ENCODE measurements at places on chromosomes 16 and 17.
A peak's percentile ranks its signal among the peaks of the same experiment; 100 is the strongest.

DNA sequence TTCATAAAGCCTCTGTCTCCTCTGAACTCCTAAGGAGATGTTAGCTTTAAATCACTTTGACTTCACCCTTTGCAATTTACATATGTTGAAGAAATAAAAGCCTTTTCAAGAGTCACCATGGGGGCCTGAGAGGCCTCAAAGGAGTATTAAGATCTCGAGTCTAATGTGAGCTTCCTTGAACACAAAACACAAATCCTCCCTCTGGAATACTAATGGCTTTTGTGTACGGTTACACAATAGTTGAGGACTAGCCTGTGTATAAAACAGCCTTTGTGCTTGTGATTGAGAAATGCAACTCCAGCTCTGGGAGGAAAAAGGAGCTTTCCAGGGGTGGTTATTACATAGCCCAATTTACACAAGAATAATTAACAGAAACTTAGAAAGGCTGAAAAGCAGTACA, 1140.2 kb downstream of the CDH11 start:
- DNase-seq = no peak

- DNase-seq = no peak
These were observed 56.0 kb downstream of the CDH13 start for GRCh38 chr16:82682767-82683166.

GRCh38 chr17:17626840-17627239, 35.3 kb upstream of the PEMT start:
- DNase-seq = no peak

DNA sequence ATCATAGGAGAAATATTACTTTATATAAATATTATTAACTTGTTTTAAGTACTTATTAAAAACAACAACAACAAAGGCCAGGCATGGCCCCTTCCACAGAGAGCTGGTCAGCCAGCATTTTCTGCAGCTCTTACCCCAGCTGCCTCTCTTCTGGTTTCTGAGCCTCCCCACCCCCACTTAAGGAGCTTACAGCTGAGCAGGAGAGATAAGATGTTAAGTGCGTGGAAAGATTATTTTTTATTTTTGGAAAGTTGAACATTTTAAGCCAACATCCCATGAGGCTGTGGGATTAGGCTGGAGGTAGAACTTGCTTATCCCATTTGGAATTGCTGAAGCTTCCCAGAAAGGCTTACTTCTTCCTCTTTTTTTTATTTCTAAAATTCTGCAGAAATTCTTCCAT, 401.2 kb downstream of the SEC14L1 start:
- DNase-seq = no peak

DNA sequence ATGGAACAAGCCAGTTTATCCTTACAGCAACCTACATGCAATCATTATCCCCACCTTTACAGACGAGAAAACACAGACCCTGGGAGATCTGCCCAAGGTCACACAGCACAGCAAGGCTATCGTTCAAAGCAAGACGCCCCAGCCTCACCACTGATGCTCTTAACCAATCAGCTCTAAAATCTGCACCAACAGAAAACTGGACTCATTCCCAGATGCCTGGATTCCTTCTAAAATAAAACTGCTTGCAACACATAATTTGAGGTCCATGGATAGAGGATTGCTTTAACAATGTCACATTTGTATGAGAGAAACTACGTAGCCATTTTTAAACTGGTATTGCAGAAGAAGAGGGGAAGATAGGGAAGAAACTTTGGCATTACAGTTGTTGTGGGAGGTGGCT, 6.8 kb downstream of the COTL1 start:
- no peak for DNase-seq

- peak; percentile 71 for DNase-seq
These were observed at the start of gene TMEM107 for GRCh38 chr17:8176197-8176940. Gene TMEM107, minus strand, starts transcription at chr17:8176380. Its CDS starts 94 bp downstream, at chr17:8176286.
